ENCODE measurements at places on chromosomes 11 and 22. TPM values are rescaled to one million over a fixed set of nuclear protein-coding genes. Genes with fewer than 3 reads are reported as not detected.

The HMBS gene
- total RNA-seq, result 8.5 TPM

The KDM2A gene
- total RNA-seq, result 23.4 TPM

The CARD16 gene
- not detected for total RNA-seq

The RAB38 gene
- total RNA-seq, result 0.43 TPM

- peak overlapping the region; percentile 99 for H3K4me3 ChIP-seq
- H3K27ac ChIP-seq, result peak overlapping the region; percentile 93
- H3K4me1 ChIP-seq, result peaks cover 66% of the 10 kb centered on the region
- peaks cover 68% of the 10 kb centered on the region for H3K36me3 ChIP-seq
- no peaks in the 10 kb centered on the region for H3K27me3 ChIP-seq
- DNase-seq, result peak; percentile 87
Measured at GRCh38 chr11:122103321-122103720, 12.7 kb downstream of the BLID start.

DNA sequence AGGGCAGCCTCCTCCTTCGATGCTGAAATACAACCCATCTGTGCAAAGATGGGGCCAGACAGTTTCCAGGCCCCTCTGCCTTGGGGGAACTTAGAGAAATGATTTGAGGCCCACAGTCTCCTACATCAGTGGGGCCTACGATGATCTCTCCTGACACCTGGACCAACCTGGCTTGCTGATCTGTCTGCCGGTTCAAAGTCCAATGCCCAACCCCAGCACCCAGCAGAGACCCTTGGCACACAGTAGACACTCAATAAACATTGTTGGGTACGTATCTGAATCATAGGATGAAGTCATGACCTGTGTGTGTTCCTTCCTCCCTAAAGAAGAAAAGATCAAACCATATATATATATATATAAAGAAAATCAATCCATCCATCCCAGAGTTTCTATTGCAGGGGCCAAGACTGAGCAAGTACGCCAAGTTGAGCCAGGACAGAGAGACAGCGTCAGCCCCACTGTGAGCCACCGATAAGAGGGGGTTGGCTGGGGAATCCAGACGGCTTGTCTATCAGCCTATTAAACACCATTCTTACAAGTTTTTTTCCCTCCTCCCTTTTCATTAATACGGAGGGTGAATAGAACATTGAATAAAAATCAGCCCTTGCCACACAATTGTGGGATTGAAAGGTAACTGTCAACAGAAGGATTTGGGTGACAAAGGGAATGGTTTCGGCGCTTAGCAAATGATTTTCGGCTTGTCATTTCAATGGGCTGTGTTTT lies 244.1 kb downstream of the MN1 start:
- H3K27me3 ChIP-seq, result peaks cover 1% of the 10 kb centered on the region
- H3K27ac ChIP-seq, result no peak overlapping the region
- H3K4me1 ChIP-seq, result peaks cover 8% of the 10 kb centered on the region
- H3K36me3 ChIP-seq, result no peaks in the 10 kb centered on the region
- H3K4me3 ChIP-seq, result no peak overlapping the region

GRCh38 chr11:36532941-36533601 lies 23.0 kb upstream of the TRAF6 start:
- no peak overlapping the region for H3K4me3 ChIP-seq
- no peaks in the 10 kb centered on the region for H3K36me3 ChIP-seq
- peaks cover 2% of the 10 kb centered on the region for H3K27me3 ChIP-seq
- H3K4me1 ChIP-seq, result no peaks in the 10 kb centered on the region
- H3K27ac ChIP-seq, result no peak overlapping the region

- no peak overlapping the region for H3K4me3 ChIP-seq
- no peak overlapping the region for H3K27ac ChIP-seq
- H3K36me3 ChIP-seq, result no peaks in the 10 kb centered on the region
- no peak for DNase-seq
Measured at GRCh38 chr22:22200569-22201184, 43.9 kb upstream of the VPREB1 start.

GRCh38 chr11:95999711-96000406 lies 76.0 kb upstream of the MTMR2 start:
- H3K4me1 ChIP-seq, result peaks cover 41% of the 10 kb centered on the region
- DNase-seq, result peak; percentile 34
- no peaks in the 10 kb centered on the region for H3K36me3 ChIP-seq
- no peaks in the 10 kb centered on the region for H3K27me3 ChIP-seq
